ENCODE measurements at places on chromosomes 11 and 22.

DNA sequence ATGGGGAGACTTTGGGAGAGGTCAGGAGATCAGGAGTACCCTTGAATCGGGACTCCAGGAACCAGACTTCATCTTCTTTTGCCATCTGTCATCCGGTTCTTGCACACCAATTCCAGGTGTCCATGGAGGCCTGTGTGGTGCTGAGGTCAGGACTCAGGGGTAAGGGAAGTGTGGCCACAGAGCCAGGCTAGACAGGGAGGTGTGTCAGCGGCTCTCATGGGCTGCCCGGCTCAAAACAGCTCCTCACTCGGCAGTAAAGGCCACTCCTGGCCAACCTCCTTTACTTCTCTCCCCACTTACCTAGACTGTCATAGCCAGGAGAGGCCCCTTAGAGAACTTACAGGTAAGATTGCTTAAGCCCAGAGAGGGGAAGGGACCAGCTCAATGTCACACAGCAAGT lies 75.7 kb upstream of the NECTIN1 start:
- no peak for DNase-seq

- no peak for DNase-seq
Measured at GRCh38 chr11:1234771-1235305, 12.0 kb downstream of the MUC5B start.

DNA sequence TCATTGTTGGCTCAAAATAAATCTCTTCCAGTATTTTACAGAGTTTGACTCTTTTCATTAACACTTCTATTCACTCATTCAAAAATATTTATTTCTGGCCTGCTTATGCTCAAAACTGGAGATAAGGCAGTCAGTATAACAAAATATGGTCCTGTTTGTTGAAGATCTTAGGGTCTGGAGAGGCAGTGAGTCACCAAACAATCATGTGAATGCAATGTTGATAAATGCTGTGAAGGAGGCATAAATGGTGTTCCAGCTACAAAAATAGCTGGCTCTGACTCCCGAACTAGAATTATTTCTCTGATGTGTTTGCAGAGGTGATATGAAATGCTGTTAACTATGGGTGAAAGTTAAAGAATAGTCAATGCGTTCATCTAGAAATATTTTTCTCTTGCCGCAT lies 390.6 kb downstream of the AASDHPPT start:
- no peak for DNase-seq

DNA sequence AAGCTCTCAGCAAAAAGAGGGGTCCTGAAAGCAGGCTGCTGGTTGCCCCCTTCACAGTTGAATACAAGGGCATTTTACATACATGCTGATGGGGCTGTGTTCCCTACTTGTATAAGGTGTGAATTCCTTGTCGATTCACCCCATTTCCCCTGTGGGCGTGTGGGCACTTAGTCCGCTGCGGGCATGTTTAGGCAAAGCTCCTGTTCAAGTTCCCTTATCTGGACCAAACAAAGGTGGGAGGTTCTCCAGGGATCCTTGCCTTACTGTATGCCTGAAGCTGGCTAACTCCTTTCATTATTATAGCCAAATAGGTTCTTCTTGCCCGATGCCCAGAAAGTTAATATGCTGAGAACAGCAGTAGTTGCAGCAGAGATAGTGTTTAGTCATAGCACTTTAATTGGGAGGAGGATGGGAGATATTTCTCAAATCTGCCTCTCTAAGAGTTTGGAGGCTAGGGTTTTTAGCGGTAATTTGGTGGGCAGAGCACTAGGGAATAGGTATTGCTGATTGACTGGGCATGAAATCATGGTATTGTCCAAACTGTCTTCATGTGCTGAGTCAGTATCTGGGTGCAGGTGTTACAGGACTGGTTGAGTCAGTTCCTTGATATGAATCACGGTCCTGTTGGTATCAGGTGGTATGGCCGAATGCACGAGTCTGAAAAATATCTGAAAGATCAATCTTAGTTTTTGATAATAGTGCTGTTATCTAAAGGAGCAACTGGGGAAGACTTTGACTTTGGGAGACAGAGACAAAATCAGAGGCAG lies 32.7 kb downstream of the METTL15 start:
- no peak for DNase-seq

GRCh38 chr11:66883016-66883965 lies 26.4 kb downstream of the LRFN4 start:
- DNase-seq = peak; percentile 69

DNA sequence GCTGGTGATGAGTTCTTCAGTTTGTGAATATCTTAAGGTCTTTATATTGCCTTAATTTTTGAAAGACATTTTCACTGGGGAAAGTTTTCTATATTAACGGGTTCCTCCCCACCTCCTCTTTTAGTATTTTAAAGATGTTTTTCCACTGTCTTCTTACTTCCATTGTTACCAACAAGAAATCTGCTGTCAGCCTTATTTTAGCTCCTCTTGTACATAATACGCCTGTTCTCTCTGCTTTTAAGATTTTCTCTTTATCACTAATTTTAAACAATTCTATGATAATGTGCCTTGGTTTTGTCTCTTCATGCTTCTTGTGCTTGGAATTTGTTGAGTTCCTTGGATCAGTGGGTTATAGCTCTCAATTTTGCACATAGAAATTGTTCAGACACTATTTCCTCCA lies 280.4 kb downstream of the DCDC1 start:
- no peak for DNase-seq

- DNase-seq = no peak
Measured at GRCh38 chr22:48737461-48738203, 1090.0 kb downstream of the BRD1 start.

DNA sequence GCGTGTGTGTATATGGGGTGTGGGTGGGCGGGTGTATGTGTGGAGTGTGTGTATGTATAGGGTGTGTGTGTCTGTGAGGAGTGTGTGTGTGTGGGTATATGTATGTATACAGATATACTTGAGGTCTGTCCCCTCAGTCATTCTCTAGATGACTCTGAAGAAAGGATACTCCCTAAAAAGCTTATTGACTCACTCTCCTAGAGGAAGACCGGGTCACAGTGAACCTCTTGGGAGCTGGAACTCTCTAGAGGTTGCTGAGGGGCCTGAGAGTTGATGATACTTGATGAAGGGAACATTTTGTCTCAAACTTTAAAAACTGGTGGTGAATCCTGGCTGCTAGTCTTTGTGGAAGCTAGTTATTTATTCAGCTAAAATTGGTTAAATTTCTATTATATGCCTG lies 15.1 kb downstream of the STX3 start:
- DNase-seq = no peak

DNA sequence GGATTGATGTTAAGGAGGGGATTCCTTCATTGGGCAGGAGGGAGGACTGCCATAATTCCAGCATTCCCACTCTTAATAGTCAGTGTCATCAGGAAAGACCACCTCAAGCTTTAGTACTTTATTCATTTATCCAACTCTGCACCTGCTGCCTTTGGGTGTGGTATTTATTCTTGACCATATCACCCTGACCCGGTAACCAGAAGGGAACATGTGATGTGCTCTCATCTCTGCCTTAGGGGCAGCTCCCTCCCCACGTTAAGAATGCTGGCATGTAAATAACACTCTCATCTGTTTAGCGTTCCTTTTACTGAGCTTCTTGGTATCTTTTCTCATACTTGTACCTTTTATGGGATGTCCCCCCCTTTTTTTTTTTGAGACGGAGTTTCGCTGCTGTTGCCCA lies 7.7 kb downstream of the CAT start:
- DNase-seq = no peak

DNA sequence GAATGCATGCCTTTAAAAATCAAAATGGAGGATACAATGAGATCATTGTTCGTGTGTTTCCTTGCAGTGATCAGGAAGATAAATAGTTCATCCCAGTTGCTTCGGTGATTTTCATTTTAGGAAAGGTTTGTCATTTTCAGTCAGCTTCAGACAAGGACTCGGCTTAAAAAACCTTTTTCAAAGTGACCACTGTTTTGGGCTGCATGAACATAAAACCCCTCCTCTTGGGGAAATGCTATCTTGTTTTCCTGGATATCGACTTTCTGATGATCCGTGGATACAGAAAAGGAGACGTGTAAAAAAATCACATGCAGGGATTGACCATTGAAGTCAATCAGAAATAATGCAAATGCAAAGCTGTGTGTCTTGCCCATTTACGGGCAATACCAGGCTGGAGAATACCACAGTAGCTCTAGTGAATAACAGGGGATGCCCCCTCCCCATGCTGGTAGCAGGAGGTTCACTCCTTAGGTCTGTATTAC lies 146.8 kb downstream of the MAML2 start:
- DNase-seq = no peak

DNA sequence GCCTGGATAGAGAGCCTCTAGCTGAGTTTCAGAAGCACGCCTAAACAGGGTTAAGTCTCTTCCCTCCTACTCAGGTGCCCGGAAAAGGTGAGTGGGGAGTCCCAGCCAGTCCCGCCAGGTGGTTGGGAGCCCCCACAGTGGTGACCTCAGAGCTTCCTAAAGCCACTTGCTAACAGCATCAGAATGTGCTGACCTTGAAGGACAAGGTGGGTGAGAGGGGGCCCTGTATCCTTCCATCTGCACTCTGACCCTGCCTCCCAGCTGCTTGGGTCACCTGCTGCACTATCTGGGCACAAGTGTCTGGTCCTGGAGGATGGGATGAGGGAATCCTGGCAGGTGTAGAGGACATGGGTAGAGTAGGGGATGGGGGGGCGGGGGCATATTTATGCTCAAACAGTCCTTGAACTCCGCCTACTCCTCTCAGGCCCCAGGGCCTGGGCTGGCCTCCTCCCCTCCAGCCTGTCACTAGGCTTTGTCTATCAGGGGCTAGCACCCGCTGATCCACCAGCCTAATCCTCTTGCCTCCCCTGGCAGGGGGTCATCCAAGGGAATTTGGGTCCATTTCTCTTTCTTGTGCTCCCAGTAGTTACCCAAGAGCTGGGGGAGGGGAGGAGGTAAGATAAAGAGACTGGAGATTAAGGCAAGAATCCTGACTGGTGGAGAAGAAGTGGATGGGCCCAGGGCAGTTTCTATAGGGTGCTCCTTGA lies 3.4 kb downstream of the USP2 start:
- no peak for DNase-seq

DNA sequence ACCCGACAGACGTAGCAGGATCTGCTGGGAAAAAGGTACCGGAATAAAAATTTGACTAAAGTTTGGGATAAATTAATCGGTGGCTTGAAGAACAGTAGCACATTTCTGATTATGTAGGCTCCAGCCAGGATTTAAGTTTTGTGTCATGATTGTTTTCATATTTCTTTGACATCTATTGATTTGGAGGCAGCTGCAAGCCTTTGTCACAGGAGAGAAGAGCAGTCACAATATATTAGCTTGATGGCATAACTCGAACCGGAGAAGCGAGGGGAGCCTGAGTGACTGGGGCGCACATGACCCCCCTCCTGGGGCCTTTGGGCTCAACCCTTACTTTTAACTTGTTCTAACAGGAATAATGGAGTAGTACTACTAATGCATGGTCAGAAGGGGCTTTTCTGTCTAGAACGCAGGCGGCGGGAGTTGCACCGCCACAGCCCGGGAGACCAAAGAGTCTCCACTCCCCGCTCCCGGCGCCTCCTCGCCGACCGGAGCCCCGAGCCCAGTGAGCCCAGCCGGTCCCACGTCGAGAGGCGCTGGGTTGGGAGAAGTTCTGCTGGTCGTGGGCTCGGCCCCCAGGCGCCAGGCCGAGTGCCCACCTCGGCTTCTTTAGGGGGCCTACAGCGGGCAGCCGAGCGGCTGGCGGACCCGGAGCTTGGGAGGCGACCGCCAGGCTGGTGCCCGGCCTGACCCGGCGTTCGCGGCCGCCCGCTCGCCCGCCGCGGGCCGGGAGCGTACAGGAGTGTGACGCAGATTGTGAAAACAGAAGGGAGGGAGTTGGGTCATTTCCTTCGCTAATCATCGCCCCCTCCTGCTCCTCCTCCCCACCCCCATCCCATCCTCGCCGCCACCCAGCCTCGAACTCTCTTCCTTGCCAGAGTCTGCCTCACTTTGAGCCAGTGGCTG lies 15.7 kb upstream of the PAX6 start:
- DNase-seq = no peak

GRCh38 chr11:66651016-66651415 lies 12.5 kb downstream of the RBM4 start:
- DNase-seq = no peak

Measured in NAMALWA (cell line).